Activated CD8-positive, alpha-beta T cell treated with anti-CD3 and anti-CD28 coated beads, Interleukin-2, amount 10 ng/mL, durations not matched to agents 7 days and 5 days (primary cell): ENCODE measurements at places on chromosomes 12 and 14. TPM values are rescaled to one million over a fixed set of nuclear protein-coding genes. Genes with fewer than 3 reads are reported as not detected.

The BORCS5 gene
- 21.2 TPM for total RNA-seq

The SERPINA1 gene
- not detected for total RNA-seq

The TEX52 gene
- total RNA-seq, result 0.40 TPM

The NEUROD4 gene
- not detected for total RNA-seq

GRCh38 chr12:66058554-66058953, 72.0 kb downstream of the LLPH start:
- DNase-seq, result no peak

DNA sequence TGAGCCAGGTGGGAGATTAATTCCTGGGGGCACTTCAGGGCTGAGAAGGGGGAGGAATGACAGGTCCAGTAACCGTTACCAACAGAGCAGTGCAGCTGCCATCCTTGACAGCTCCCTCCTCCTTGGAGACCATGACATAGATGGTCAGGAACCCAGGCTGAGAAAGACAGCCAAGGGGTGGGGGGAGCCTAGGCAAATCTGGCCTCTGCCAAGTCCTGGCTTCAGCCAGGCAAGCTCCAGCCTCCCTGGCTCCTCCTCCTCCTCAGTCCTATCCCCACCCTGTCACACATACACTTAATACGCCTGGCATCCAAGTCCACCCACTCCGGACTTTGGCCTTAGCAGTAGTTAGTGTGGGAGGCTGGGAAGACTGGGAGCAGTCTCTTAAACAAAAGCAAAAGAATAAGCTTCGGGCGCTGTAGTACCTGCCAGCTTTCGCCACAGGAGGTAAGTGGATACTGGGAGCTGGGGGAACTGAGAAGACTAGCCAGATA, at the start of gene RDH5:
RDH5 (plus strand) TSS at position 323 of the 494 bp plus-strand sequence. CDS start 792 bp downstream, outside the sequence.
- DNase-seq, result no peak

- DNase-seq, result no peak
Measured at GRCh38 chr14:89085737-89086382, 261.4 kb downstream of the TTC8 start.

- DNase-seq, result no peak
Measured at GRCh38 chr14:51138404-51139103, 43.6 kb upstream of the TRIM9 start.

GRCh38 chr14:104749111-104749649, 3.8 kb upstream of the SIVA1 start:
- no peak for DNase-seq

- no peak for DNase-seq
Measured at GRCh38 chr14:33525626-33526025, 425.2 kb downstream of the EGLN3 start.

GRCh38 chr14:73851000-73851399, 631 bp upstream of the PTGR2 start:
- no peak for DNase-seq

GRCh38 chr12:14249368-14249767, 116.1 kb upstream of the ATF7IP start:
- no peak for DNase-seq

DNA sequence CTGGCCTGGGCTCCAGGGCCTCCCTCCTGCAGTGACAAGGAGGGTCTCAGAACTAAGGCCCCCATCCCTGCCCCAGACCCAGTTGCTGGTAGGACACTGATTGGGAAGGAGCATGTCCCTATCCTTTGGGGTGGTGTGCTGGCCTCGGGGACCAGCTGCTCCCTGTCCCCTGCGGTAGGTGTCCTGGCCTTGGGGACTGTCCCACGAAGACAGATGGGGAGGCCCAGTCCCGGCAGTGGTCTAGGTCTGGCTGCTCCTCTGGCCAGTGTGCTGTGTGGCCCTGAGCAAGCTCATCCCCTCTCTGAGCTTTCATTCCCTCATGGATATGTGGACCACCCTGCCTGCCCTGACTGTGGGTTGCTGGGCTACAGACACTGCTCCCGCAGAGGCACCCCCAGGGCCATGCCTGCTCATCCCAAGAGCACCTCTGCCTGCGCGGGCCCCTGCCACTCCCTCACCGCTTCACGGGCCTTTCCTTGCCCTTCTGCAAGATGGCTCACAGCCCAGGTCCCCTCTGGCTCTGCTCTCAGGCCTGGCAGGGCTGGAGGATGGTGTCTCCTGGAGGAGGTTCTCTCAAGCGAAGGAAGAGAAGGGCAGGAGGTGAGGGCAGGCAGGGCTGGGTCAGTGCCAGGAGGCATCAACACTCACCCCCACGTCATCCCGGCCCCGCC, 12.5 kb downstream of the AHNAK2 start:
- DNase-seq, result no peak

- DNase-seq, result no peak
Measured at GRCh38 chr14:35229084-35229791, 62.9 kb upstream of the PSMA6 start.

- no peak for DNase-seq
Measured at GRCh38 chr14:105866841-105867321, 340.5 kb downstream of the TMEM121 start.
